ENCODE measurements at places on chromosomes 5 and 9. TPM values are rescaled to one million over a fixed set of nuclear protein-coding genes. Genes with fewer than 3 reads are reported as not detected.

Gene FOXI1
- total RNA-seq = not detected

DNA sequence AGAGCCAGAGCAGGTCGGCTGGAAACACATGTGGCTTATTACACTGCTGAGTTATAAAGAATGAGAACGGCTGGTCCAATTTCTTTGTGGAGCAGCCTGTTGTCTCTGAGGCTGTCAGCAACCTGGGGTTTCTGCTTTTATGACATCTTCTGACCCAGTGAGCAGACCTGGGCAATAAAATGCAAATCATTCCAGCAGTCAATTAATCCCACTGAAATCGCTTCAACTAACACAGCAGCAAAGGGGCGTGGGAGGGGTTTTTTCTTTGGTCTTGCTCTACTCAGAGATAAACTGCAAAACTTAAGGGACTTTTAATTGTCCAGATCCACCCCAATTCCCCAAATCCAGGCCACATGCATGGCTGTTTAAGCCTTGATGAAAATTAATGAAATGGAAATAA, 215.7 kb downstream of the SLIT3 start:
- H3K36me3 ChIP-seq = no peaks in the 10 kb centered on the region
- H3K4me1 ChIP-seq = no peaks in the 10 kb centered on the region

GRCh38 chr9:96449523-96449844, 485 bp upstream of the HABP4 start:
- H3K27me3 ChIP-seq = peaks cover 12% of the 10 kb centered on the region
- H3K27ac ChIP-seq = no peak overlapping the region
- DNase-seq = no peak
- H3K4me1 ChIP-seq = peaks cover 31% of the 10 kb centered on the region
- H3K4me3 ChIP-seq = peak overlapping the region; percentile 63
- H3K36me3 ChIP-seq = no peaks in the 10 kb centered on the region

DNA sequence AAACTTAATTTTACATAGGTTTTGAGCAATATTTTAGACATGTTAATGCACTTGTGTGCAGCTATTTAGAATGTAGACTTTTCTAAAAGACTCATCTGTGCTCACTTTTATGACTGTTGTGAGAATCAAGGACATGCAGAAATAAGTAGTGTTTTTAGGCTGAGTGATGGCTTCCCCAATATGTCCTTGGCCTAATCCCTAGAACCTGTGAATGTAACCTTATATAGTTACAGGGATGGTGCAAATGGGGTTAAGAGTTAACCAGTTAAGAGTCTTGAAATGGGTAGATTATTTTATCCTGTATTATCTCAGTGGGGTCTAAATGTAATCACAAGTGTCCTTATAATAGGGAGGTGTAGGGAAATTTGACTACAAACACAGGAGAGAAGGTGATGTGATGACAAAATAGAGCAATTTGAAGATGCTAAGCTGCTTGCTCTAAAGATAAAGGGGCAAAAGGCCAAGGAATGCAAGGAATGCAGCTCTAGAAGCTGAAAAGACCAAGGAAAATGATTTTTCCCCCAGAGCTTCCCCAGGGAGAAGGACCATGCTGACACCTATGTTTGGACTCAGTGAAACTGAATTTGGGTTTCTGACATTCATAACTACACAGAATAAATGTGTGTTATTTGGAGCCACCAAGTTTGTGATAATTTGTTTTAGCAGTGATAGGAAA, 298.0 kb upstream of the PAPPA start:
- DNase-seq = no peak
- H3K4me1 ChIP-seq = no peaks in the 10 kb centered on the region
- no peaks in the 10 kb centered on the region for H3K27me3 ChIP-seq
- H3K36me3 ChIP-seq = no peaks in the 10 kb centered on the region
- H3K4me3 ChIP-seq = no peak overlapping the region

GRCh38 chr9:96892131-96892530, 36.5 kb upstream of the NUTM2G start:
- H3K27me3 ChIP-seq = no peaks in the 10 kb centered on the region
- no peak for DNase-seq
- H3K27ac ChIP-seq = no peak overlapping the region
- H3K4me3 ChIP-seq = no peak overlapping the region
- H3K36me3 ChIP-seq = peaks cover 33% of the 10 kb centered on the region
- no peaks in the 10 kb centered on the region for H3K4me1 ChIP-seq

GRCh38 chr9:6959270-6960000, 201.7 kb downstream of the KDM4C start:
- H3K4me1 ChIP-seq = peaks cover 18% of the 10 kb centered on the region
- DNase-seq = no peak

GRCh38 chr5:128903550-128903949, 61.7 kb upstream of the SLC27A6 start:
- no peaks in the 10 kb centered on the region for H3K4me1 ChIP-seq
- no peak for DNase-seq
- H3K27me3 ChIP-seq = peaks cover 4% of the 10 kb centered on the region
- H3K4me3 ChIP-seq = no peak overlapping the region
- no peaks in the 10 kb centered on the region for H3K36me3 ChIP-seq

All from activated naive CD8-positive, alpha-beta T cell treated with anti-CD3 and anti-CD28 coated beads for 36 hours (primary cell).